Stimulated activated CD4-positive, alpha-beta T cell treated with anti-CD3 and anti-CD28 coated beads, Interleukin-1b, Interleukin-23, amount 100 ng/mL, for 24 hours (primary cell): ENCODE measurements at places on chromosomes 3 and 15.

GRCh38 chr3:129794311-129795185 lies 99.0 kb downstream of the TMCC1 start:
- DNase-seq: no peak

DNA sequence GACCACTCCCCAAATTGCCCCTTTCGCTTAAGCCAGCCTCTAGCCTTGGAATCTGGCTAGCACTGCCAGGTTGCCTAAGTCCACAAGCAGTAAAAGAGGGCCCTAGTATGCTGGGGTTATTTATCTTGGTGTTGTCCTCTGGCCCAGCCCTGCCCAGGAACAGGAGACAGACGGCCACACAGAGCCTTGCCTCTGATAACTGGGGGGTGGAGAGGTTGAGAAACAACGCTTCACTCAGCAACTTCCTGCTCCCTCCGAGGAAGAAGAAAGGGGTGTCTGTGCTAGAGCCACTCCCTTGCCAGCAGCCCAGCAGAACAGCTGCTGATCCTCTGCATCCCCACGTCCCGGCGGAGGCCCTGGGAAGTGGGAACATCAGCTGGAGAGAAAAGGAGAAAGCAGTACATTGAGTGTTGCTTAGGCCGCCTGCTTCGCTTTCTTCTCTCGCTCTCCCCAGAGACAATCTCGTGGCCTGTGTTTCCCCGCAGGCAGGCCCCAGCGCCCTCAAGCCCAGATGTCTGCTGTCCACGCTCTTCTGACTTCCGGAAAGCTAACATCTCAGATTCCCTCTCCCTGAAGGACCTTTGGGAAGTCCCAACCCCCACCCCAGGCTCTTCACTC lies 22.6 kb upstream of the C3orf70 start:
- no peak for DNase-seq

- no peak for DNase-seq
These were observed 77.2 kb downstream of the GREM1 start for GRCh38 chr15:32794973-32795372.

- DNase-seq: no peak
These were observed 64.6 kb downstream of the SLCO2A1 start for GRCh38 chr3:133965013-133965570.

GRCh38 chr3:106251160-106251892 lies 382.5 kb upstream of the CBLB start:
- no peak for DNase-seq

GRCh38 chr3:112610121-112610520 lies 30.8 kb downstream of the CCDC80 start:
- DNase-seq: no peak

- DNase-seq: no peak
These were observed 68.7 kb downstream of the BHLHE40 start for GRCh38 chr3:5047764-5048419.

- no peak for DNase-seq
These were observed 89.6 kb downstream of the TM4SF4 start for GRCh38 chr3:149564079-149564478.

GRCh38 chr3:170976190-170976519 lies 50.4 kb downstream of the SLC2A2 start:
- DNase-seq: no peak

GRCh38 chr3:33130144-33130543 lies 16.3 kb downstream of the CRTAP start:
- DNase-seq: no peak

- DNase-seq: no peak
These were observed 5.2 kb downstream of the HEG1 start for GRCh38 chr3:125050488-125051090.

GRCh38 chr3:137988982-137989381 lies 21.0 kb upstream of the CLDN18 start:
- no peak for DNase-seq
